ENCODE measurements at places on chromosomes 5 and 9.

DNA sequence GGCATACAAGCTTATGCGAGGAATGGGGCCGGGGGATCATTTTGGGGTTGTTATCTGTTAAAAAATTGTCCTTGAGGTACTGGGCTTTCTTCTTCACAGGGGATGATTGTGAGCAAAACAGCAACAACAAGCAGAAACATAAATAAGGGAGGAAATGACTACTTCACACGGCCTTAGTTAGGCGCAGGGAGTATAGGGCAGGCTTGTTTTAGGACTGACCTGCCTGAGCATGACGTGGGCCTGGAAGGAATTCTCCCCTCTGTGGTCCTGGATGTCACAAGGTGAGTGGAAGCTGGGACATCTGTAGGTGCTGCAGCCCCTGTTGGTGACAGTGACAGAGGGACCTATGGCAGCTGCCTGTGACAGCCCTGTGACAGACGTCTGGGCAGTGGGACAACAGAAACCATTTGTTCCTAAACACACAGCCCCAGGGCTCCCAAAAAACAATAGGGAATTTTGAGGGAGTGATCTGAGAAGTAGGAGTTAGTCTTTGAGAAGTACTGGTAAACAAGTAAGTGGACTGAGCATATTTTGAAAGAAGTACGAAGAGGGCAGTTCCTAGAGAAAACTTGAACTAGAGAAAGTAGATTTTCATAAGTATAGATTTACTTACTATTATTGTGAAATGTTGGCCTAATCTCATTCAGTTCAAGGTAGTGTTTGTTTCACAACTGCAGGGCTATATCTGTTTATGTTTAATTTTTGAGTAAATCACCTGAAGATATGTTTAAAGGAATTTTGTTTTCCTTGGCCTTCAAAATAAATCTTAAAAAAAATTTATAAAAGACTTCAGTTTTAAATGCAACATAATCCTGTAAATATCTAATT lies 113.1 kb downstream of the KDM4C start:
- DNase-seq = no peak

- DNase-seq = no peak
Measured at GRCh38 chr5:18959535-18959934, 1028.5 kb downstream of the CDH18 start.

DNA sequence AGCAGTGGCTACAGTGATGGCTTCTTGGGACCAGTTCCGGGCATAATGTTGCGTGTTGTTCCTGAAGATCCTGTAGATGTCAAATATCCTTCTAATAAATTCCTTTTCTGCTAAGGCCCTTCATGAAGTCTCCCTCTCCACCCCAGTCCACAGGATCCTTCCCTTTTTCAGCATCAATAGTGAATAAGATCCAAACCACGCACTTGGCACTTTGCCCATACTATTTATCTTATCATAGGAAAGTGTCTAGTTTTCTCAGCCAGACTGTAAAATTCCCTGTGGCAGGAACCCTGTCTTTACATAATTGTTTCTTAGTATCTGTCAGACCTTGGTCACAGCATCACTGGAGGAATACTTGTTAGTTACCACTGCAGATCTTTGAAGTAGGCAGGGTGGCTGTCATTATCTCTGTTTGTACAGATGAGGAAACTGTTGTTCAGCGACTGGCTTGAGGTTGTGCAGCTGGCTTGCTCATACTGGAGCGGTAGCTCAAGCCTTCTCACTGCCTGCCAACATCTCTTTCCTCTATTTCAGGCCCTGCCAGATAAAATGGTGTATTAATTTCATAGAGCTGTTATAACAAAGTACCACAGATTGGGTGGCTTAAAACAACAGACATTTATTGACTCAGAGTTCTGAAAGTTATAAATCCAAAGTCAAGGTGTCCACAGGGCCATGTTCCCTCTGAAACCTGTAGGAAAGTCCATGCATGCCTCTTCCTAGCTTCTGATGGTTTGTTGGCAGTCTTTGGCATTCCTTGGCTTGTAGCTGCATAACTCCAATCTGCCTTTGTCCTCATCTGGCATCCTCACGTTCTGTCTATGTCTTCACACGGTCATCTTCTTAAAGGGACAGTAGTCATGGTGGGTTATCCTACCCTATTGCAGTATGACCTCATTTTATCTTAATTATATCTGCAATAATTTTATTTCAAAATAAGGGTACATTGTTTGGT lies 33.5 kb upstream of the APC start:
- no peak for DNase-seq

DNA sequence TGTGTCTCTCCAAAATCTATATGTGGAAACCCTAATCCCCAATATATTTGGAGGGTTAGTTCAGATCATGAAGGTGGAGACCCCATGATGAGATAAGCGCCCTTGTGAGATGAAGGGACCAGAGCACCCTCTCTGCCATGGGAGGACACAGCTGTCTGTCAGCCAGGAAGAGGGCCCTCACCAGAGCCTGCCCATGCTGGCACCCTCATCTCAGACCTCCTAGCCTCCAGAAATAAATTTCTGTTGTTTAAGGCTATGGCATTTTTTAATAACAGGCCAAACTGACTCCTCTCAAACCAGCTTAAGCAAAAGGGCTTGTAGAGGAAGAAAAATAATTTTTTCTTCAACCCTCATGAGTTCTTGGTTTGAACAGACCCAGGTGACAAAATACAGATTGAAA lies 79.2 kb upstream of the MAMDC2 start:
- DNase-seq = no peak

DNA sequence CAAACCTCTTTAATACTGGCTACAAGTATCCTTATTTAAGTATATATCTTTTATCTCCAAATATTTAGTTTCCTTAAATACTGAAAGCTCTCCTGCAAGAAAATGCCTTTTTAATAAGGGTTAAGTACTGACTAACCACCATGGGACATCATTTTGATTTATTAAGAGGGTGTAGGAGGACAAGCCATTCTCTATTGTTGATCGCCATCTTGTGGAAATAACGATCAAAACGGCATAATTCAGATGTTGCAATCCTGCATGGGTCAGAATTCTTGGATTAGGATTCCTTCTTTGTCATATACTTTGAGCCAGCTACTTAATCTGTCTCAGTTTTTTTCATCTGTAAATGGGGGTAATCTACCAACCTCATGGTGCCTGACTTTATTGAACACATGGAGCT lies 28.7 kb upstream of the C5orf46 start:
- peak; percentile 11 for DNase-seq

All from neuronal stem cell (in vitro differentiated cells).